ENCODE measurements at places on chromosomes 4 and X.
A peak's percentile ranks its signal among the peaks of the same experiment; 100 is the strongest.

DNA sequence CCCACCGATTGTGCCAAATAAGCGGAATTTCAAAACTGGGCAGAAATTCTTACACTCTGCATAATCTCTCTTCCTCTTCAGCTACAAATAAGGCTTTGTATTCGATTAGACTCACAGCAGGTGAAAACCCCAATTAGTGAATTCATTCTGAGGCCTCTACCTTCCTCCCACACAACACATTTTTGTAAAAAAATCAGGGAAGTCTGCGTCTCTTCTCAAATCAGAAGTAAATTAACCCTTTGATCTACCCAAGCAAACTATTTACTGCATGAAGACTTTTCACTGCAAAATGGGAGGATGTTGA, 200.6 kb upstream of the FTHL17 start:
- no peak for DNase-seq

GRCh38 chr4:165464813-165465381, 86.1 kb downstream of the CPE start:
- DNase-seq = peak; percentile 54

DNA sequence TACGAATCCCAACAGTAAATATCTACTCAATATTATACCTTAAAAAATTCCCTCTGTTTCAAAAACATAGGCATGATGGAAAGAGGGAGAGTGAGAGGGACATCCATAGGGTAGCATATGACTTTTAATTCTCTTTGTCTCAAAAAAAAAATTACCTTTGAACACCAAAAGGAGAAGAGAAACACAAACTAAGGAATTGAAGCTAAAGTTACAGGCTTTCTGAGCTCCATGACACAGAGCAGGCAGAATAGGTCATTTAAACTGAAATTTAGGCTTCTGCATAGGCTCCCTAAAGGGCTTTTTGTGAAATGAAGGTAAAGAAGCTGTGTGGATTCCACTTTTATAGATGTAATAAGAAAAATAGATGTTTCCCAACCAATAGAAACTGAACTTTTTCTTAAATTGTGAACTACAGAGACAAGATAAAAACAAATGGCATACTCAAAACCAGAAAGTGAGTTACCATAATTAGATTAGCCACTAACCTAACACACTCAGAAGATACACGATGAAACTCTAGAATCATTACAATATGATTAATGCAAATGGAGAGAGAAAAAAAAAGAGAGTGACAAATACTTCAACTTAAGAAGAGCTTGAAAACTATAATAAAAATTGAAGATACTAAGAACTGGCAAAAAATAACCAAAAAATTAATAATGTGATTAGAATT, 584.6 kb downstream of the GABRG1 start:
- no peak for DNase-seq

GRCh38 chr4:100302061-100303026, 112.1 kb upstream of the DDIT4L start:
- DNase-seq = no peak

DNA sequence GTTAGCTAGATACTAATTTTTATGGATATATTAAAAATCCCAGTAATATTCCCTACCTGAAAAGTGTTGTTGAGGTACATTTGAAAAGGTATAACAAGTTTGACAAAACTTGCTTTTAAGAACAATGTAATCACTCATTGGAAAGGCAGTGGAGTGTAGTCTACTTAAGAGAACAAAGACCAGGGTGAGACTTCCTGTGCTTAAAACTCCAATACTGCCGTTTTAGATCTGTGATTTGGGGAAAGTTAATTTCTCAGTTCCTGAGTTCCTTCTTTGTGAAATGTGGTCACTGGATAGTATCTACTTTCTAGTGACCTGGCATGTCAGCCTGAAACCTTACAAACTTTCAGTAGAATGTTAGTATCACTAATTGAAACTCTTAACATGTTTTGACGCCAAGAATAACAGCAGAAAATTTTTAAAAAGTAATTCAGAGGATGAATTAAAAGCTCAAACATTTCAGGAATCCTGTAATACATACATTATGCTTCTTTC, 56.8 kb downstream of the PCDH7 start:
- no peak for DNase-seq

DNA sequence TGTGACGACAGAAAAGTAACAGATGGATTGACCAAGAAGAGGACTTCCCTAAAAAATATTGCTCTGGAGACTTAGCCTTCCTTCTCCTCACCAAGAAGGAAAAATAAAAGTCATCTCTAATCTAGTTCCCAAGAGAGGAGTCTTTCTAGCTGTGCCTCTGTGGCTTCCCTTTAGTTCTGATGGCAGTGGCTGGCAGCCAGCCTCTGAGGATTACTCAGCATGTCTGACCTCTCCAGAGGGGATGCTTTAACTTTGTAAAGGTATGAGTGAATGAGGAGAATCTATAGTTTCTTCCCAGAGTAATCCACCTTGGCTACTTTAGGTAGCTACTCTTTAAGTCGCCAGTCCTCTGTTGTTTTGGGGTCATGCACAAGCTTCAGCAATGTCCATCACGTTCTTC, 163.9 kb upstream of the KIT start:
- no peak for DNase-seq

- no peak for DNase-seq
Measured at GRCh38 chr4:79083406-79084010, 144.3 kb upstream of the PAQR3 start.

GRCh38 chrX:10582945-10583344, 37.4 kb downstream of the MID1 start:
- DNase-seq = peak; percentile 75

Measured in fibroblast of mammary gland (primary cell).